ENCODE measurements at places on chromosomes 2 and 18.

DNA sequence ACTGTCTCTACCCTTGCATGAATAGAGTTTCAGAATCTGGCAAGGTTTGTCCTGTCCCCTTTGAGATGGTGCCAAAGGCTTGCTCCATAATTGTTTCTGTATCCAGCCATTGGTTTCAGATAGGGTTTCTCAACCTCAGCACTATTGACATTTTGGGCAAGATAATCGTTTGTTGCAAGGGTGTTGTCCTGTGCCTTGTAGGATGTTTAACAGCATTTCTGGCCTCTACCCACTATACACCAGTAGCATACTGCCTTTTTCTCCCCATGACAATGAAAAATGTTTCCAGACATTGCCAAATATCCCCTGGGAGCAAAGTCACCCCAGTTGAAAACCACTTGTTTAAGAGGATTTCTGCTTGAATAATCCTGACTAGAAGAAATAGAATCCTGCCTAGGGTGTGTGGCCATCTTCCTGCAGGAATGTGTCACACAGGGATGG, 126.8 kb downstream of the CDC42EP3 start:
- no peak for DNase-seq

- no peak for DNase-seq
Measured at GRCh38 chr18:11383381-11383780, 226.0 kb upstream of the SLC35G4 start.

- DNase-seq, result no peak
Measured at GRCh38 chr18:6750411-6750810, 20.9 kb downstream of the ARHGAP28 start.

DNA sequence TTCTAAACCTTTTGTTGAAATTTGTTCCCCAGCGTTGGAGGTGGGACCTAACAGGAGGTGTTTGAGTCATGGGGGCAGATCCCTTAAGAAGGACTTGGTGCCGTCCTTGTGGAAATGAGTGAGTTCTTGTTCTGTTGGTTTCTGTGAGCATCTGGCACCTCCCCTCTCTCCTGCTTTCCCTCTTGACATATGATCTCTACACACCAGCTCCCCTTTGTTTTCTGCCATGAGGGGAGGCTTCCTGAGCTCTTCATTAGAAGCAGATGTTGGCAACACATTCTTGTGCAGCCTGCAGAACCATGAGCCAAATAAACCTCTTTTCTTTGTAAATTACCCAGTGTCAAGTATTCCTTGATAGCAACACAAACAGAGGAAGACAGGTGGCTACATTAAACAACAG, 23.8 kb downstream of the NABP1 start:
- DNase-seq, result no peak

DNA sequence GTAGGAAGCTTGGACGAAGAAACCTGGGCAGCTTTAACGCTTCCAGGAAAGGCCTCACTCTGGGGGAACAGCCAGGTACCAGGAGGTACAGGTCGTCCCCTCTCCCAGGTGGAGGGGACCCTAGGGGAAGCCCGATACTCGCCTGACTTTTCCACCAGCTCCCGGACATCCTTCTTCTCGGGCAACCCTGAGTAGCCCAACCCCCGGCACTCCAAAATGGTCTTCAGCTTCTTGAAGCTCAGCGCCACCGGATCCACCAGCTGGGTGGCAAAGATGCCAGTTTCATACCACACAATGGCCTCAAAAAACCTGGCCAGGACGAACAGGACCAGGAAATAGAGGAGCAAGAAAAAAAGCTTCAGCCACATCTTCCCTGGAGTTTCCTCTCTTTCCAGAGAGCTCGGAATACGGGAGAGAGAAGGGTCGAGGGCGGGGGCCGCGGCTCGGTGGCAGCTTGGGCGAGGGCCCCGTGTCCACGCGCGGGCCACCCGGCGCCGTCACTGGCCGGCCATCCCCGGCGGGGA, 1.1 kb downstream of the RNF103 start:
- DNase-seq, result no peak

DNA sequence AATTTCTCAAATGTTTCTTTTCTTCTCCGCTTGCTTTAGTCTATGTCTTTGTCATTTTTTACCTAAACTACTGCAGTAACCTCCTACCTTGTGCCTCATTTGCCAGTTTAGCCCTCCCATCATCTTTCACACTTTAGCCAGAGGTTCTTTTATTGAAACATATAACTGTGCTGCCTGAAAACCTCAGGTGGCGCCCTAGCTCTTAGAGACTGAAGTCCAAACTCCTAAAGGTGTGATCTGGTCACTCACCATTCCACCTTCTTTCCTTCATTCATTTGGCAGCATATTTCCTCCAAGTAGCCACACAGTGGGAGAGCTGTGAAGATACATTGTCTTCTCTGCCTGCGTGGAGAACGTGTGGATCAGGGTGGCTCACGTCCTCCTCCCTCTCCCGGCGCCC, 98.2 kb upstream of the MAPRE2 start:
- DNase-seq, result no peak

DNA sequence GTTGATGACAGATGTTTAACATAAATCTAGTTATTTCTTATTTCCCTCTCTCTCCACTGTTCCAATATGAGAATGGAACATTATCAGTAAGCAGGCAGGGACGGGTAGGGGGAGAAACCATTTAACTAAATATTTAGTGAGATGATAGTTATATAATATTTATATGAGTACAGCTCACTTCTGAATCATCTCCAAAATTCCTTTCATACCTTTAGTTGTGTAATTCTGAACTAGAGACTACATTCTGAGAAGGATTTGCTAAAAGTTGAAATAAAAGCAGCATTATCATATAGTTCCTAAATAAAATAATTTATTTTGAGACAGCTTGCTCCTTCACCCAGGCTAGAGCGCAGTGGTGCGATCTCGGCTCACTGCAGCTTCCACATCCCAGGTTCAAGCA, 41.4 kb downstream of the B4GALT6 start:
- DNase-seq, result no peak

DNA sequence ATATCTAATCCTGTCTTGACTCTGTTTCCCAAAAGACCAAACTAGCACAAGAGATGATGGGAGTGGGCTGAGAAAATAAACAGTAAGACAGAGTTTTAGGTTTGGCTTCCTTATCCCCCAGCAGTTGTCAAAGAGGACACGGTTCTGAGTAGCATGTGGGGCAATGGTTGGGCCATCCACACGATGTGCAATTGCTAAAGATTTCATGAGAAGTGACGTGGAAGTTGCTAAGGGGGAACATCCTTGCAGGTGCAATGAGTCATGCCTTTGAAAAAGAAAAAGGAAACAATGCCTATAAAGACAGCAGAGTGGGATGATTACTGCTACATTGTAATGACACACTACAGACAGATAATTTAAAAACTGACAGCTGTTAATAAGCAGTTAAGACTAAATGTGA, 1395.8 kb downstream of the LRP1B start:
- DNase-seq, result no peak

- no peak for DNase-seq
Measured at GRCh38 chr2:25844089-25844488, 34.2 kb downstream of the ASXL2 start.

- DNase-seq, result no peak
Measured at GRCh38 chr2:17540093-17540812, at the start of gene VSNL1. TSS of gene VSNL1 (plus strand) at chr2:17540696. CDS start at chr2:17592075, 51,379 bp downstream.

DNA sequence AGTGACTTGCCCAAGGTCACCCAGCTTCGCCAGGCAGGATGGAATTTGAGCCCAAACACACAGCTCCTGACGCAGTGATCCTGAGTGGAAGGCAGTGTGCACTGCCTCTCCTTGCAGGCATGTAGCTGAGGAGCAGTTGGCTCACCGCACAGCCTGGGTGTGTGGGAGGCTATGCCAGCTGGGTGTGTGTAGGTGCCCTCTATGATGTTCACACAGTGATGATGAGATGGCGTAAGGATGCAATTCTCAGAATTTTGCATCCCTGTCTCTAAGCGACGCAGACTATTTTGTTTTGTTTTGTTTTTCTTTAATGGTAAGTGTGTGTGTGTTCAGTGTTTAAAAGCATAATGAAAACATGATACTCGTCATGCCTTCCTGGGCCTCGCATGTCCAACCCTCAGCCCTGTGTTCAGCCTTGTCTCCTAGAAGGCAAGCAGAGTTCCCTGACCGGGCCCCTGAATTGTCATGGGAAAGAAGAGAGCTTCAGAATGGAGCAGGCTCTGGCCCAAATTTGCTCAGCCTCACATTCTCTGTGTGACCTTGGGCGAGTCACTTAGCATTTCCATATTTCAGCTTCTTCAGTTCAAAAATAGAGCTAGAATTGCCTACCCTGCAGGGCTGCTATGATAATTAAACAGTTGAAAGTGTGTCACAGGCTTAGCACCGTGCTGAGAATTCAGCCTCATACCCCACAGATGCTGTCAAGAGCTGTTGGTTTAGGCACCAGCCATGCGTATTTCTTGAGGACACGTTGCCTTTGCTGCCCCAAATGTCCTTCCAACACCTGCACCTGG, 603.6 kb upstream of the RAB6C start:
- DNase-seq, result no peak

DNA sequence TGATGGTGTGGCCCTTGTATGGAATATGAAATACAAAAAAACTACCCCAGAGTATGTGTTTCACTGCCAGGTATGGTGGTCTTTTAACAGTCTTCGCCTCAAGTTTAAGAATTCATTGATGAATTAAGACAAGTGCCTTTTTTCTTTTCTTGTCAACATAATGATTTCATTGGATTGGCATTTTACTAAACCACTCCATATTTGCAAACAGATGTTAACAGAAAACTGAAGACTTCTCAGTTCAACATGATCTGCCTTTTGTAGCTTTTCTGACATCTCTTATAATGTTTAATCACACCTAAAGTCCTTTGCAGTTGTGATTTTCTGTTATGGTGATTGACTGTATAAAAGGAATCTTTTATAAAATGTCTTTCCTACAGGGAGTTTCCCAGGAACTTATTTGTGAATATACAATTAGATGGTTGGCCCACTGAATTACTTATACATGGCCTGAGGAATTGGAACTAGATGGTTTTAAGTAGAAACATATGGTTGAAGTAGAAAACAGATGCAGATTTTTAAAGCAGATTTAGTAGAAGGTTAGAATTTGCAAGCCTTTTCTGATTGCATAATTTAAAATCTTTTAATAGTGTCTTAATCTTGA, 39.7 kb downstream of the DYNC1I2 start:
- no peak for DNase-seq

DNA sequence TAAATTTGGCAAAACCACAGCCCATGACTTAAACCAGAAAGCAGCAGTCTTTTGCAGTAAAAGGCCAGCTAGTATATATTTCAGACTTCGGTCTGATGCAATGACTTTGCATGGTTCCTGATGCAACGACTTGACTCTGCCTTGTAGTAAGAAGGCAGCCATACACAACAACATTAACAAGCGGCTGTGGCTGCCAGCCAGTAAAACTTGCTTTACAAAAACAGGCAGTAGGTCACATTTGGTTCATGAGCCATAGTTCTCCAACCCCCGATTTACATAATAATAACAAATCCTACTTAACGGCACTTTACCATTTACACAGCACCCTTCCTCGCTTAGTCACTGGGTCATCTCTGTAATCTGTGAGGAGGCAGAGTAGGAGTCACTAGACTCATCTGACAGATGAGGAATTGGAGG, 410.3 kb downstream of the LRATD1 start:
- DNase-seq, result no peak

GRCh38 chr2:43149482-43150107, 76.8 kb downstream of the ZFP36L2 start:
- no peak for DNase-seq

DNA sequence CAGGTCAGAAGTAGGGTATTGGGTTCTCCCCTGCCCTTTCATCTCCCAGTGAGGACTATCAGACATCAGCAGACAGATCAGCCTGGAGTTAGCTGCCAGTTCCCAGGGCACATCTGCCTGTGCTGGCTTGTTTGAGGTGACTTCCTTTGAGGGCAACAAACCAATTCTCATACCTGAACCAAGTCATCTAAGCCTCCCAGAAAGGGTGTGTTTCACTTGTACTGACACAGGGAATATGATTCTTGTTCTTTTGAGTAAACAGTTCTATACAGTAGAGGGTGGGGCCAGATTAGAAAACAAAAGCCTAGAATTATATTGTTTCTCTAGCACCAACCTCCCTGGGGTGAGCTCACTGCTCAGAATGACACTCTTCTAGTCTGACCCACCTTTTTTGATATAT, 591.9 kb downstream of the SLC4A3 start:
- DNase-seq, result no peak

DNA sequence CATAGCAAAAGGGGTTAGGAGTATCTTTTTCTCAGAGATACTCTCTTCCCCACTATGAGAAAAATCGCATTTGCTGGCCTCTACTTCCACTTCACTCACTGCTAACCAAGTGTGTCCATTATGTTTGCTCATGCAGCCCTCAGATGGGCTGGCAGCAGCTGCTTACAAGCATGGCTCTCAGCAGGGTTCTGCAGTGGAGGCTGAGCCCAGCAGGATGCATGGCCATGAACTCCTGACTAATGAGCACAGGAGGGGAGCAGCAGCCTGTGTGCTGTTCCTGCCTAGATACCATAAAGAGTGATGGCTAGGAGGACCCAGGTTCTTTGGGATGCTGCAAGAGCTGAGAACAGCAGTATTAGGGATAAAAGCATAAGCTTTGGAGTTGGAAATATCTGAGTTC, 316.9 kb upstream of the THSD7B start:
- no peak for DNase-seq

GRCh38 chr2:387980-388421, 100.1 kb upstream of the ALKAL2 start:
- no peak for DNase-seq

- DNase-seq, result no peak
Measured at GRCh38 chr2:62738981-62739936, 33.7 kb downstream of the EHBP1 start.

- DNase-seq, result no peak
Measured at GRCh38 chr18:23824669-23825068, 135.4 kb downstream of the LAMA3 start.

DNA sequence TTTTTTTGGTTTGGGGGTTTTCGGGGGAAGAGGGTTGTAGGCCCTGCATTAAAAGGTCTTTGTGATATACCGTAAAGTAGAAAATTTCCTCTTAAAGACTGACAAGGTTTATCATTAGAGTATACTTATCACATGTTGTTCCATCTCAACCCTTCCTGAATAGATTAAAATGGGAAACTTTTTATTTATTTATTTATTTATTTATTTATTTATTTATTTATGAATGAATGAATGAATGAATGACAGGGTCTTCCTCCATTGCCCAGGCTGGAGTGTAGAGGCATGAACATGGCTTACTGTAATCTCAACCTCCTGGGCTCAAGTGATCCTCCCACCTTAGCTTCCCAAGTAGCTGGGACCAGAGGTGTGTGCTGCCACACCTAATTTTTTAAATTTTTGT, 48.5 kb upstream of the SLC3A1 start:
- DNase-seq, result no peak

DNA sequence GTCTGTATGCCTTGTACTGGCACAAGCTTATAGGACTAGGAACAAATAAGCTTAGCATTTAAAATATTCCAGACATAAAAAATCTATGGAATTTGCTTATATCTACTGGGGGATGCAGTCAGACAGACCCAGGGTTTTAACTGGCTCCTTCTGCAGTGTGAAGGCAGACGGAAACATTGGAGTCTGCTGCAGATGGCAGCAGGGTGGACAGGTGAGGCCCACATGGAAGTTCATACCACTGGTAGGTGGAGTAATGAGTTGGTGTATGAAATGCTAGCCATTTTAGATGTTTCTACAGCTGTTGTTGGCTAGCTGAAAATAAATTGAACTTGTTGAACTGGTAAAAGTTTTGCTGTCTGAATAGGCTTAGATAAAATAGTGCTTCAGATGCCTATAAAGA, 17.7 kb downstream of the SPTBN1 start:
- no peak for DNase-seq

- DNase-seq, result peak; percentile 71
Measured at GRCh38 chr2:171160119-171160955, at the start of gene TLK1. TSS of gene TLK1 (minus strand) at chr2:171160893. CDS start at chr2:171160428, 465 bp downstream.

GRCh38 chr2:110853516-110853915, 121.1 kb downstream of the ACOXL start:
- no peak for DNase-seq

GRCh38 chr2:42046819-42047487, 868 bp upstream of the PKDCC start:
- DNase-seq, result peak; percentile 19

Data from memory B cell (primary cell).